ENCODE measurements at places on chromosomes 6 and 20.

GRCh38 chr6:53258774-53259155 lies 90.0 kb downstream of the ELOVL5 start:
- DNase-seq = no peak

- DNase-seq = peak; percentile 85
Observed at GRCh38 chr6:29847871-29848630, 20.4 kb downstream of the HLA-G start.

- DNase-seq = no peak
Observed at GRCh38 chr6:63910863-63911551, 275.4 kb downstream of the PHF3 start.

DNA sequence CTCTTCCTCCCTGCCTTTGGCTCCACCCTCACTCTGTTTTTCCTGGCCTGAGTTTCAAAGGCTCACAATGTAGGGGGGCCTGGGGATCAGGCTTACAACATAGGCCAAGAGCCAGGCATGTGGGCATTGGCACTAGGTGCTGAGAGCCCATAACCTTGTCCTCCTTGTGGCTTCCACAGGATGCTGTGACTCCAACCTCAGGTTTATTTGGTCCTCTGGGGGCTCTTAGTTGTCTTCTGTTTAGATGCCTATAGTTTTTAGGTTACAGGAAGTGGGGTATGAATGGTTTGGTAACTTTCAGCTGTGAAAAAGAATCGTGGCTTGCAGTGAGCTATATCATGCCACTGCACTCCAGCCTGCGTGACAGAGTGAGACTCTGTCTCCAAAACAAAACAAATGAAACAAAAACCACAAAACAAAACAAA lies 25.6 kb downstream of the MMP24 start:
- DNase-seq = no peak

DNA sequence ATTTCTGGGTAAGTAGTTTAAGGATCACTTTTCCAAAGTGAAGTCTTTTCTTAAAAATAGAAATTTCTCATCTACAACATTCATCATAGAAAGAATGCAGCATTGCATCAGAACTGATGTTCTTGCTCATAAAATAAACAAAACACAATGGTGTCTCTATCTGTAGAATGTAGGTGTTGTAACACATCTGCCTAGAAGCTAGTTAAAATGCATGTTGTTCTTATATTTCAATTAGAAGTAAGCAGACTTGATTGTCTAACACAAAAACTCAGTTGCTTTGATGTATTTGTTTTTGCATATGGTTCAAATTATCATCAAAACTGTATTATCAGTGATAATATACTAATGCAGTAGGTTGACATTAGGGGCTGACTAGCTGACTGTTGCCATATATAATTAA lies 654.7 kb upstream of the FLRT3 start:
- peak; percentile 88 for DNase-seq

- no peak for DNase-seq
Observed at GRCh38 chr20:25408890-25409289, 1.4 kb downstream of the GINS1 start.
